ENCODE measurements at places on chromosomes 5 and 9.

DNA sequence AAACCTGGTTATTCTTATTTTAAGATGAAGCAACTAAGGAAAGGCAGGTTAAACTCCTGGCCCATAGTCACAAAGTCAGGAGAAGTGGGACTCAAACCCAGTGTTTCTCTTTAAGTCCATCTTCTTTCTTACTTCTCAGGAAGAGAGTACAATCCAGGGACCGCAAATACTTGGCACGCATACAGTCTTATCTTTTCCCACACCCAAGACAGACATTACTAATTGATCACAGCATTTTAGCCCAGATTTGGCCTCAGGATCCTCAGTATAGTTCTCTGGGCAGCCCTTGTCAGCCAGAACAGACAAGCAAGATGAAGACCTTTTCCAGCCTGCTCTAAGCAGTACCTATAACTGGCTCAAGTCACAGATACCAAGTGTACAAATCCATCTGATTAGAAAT is 125.5 kb upstream of the RAI14 start:
- DNase-seq = no peak

GRCh38 chr5:6705959-6706358 is 7.3 kb upstream of the TENT4A start:
- DNase-seq = no peak

DNA sequence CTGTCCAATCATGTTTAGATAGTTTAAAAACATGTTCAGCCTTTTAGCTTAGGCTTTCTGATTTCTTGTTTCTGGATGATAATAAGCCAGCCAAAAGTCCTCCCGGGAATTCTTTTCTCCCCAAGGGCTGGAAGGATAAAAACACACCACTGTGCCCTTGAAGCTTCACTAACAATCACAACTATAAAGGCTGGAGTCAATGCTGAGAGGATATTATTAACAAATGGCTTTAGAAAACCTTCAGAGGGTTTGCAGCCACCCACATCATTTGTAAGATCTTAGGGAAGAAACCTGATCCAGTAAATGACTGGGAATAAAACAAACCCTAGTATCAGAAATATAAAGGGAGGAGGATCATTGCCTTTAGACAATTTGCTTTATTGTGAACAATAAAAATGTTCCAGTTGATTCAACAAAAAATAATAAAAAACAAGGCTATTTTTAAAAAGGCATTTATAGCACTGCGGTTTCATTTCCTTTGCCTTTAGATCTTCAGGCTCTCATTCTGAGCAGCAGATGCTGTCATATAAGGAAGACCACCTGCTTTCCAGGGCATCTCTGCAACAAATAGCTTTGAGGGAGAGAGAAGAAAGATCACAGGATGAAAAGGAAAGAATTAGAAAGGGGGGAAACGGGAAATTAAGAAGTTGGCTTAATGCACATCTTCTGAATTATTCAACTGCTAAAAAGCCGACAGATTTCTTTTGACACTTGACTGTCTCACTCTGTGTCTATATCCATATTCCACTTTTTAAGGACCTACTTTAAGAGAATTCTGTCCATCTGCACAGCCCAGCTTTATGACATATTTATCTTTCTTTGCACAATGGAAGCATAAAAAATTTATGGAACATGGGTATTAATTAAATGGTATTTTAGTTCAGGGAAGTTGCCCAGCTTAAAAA is 277.2 kb upstream of the SLC24A2 start:
- no peak for DNase-seq

DNA sequence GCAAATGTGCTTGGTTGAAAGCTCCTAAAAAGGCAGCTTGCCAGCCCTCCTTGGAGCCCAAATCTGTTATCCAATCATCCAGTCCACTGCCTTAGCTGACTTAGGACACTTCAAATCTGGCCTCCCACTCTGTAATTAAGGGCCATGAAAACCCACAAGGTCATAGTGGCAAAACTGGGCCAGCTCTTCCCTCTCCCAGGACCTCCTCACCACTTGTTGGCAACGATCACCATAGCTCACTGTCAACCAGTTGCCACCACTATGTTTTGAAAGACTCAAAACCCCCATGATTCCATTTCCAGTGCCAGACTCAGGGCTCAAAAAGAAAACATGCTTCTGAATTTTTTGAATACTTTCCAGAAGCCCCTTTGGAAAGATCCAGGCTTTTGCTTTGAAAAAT is 107.5 kb downstream of the NREP start:
- DNase-seq = no peak

DNA sequence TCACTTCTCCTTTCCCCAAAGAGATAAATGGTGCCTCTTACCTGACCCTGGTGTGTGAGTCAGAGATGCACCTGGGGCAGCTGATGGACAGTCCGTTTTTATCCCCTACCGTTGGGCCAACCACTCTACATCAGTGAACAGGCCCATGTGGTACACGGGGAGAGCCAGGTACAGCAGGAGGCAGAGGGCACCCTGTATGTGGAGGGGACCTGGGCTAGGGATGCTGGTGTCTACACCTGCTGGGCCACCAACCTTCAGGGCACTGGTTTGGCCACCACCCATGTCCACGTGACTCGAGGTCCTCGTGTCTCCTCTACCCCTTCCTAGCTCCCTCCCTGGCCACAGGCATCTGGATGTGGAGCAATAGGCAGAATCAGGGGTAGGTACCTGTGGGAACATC is 22.7 kb upstream of the ANXA6 start:
- DNase-seq = peak; percentile 19

- DNase-seq = no peak
Measured at GRCh38 chr5:164573397-164573796, 1068.0 kb downstream of the MAT2B start.
